ENCODE measurements at places on chromosomes 11 and 22.
A peak's percentile ranks its signal among the peaks of the same experiment; 100 is the strongest.

DNA sequence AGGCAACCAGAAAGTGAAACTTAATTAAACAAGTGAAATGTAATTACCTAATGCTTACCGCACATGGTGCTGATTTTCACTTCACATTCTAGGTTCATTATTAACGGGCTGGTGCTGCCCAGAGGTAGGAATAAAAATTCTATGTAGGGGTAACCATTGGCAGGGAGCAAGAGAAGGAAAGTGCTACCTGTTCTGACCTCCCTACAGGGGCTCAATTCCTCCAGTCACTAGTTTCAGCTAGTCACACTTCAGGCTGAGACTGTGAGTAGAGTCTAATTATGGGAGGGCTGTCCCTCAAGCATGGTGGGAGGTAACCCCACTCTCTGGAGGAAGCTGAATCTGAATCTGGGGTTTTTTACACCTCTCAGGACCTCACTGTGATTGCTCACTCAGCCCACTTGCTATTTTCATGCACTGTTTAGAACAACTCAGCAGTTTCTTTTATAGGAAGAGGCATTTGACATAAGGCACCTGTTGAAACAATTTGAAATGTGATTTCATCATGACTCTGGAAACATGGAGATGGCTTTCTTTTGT, 75.4 kb downstream of the MAML2 start:
- DNase-seq, result peak; percentile 13

DNA sequence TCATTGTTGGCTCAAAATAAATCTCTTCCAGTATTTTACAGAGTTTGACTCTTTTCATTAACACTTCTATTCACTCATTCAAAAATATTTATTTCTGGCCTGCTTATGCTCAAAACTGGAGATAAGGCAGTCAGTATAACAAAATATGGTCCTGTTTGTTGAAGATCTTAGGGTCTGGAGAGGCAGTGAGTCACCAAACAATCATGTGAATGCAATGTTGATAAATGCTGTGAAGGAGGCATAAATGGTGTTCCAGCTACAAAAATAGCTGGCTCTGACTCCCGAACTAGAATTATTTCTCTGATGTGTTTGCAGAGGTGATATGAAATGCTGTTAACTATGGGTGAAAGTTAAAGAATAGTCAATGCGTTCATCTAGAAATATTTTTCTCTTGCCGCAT, 390.6 kb downstream of the AASDHPPT start:
- DNase-seq, result no peak

GRCh38 chr22:18042685-18043084, 18.3 kb upstream of the MICAL3 start:
- DNase-seq, result no peak

DNA sequence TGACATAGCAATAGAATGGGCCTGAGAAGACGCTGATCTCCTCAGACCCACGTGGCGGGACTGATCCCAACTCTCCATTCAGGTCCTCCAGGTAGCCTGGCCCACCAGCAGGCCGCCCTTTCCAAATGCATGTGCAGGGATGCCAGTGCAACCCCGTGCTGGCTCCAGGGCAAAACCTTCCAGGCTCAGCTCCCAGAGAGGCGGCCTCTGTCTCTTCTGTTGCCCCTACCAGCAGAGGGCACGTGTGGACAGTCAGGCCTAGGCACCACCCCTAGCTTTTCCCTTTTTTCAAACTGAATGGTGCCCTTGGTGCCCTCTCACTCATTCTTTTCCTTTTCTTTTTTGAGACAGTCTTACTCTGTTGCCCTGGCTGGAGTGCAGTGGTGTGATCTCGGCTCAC, 121.7 kb downstream of the OSBP2 start:
- no peak for DNase-seq

DNA sequence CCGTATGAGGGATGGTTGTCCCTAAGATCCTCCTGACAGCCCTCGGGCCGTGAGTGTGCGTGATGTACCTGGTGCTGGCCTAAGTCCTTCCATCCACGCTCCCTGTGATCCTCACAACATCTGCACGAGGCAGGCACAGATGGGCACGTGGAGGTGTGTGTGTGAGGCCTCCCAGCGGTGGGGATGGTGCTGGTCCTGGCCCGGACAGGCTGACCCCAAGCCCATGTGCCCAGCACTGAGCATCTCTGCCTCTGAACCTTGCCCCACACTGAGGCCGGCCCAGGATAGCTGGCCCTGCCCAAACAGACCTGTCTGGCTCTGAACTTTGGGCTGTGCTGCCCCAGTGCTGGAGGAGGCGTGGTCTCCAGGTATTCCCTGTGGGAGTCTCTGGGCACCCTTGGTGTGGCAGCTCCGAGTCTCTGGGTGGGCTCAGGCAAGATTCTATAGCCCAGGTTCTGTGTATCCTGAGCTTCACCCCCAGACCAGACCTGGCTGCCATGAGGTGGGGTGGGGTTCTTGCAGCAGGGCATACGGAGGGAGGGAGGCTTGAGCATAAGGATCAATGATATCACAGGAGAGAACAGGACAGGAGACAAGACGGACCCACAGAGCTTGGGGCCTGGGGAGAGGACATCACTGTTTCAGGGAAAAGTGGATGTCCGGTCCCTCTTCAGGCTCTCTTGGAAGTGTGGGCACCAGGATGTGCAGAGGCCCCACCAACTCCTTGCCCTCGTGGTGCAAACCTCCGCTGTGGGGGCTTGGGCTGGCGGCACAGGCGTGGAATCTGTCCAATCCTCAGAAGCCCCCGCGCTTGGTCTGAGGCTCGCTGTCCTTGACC, 881.8 kb downstream of the BRD1 start:
- DNase-seq, result no peak

GRCh38 chr22:33539902-33540751, 380.1 kb downstream of the LARGE1 start:
- no peak for DNase-seq

DNA sequence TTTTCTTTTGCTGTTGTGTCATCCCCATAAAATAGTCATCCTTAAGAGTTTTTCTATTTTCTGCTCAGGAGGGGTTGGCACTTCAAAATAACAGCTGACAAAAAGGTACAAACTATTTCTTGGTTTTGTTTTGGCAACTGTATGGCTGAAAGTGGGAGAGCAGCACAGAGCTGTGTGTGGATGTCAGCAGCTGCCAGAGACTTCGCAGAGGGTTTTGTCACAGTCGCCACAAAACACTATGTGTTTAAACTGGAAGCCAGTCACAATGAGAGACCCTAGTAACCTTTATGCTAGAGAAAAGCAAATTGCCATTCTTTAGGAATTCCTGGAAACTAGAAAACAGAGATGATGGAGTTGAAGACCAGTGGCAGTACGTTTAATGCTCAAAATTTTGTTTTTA, 189.6 kb upstream of the CCDC90B start:
- DNase-seq, result no peak

DNA sequence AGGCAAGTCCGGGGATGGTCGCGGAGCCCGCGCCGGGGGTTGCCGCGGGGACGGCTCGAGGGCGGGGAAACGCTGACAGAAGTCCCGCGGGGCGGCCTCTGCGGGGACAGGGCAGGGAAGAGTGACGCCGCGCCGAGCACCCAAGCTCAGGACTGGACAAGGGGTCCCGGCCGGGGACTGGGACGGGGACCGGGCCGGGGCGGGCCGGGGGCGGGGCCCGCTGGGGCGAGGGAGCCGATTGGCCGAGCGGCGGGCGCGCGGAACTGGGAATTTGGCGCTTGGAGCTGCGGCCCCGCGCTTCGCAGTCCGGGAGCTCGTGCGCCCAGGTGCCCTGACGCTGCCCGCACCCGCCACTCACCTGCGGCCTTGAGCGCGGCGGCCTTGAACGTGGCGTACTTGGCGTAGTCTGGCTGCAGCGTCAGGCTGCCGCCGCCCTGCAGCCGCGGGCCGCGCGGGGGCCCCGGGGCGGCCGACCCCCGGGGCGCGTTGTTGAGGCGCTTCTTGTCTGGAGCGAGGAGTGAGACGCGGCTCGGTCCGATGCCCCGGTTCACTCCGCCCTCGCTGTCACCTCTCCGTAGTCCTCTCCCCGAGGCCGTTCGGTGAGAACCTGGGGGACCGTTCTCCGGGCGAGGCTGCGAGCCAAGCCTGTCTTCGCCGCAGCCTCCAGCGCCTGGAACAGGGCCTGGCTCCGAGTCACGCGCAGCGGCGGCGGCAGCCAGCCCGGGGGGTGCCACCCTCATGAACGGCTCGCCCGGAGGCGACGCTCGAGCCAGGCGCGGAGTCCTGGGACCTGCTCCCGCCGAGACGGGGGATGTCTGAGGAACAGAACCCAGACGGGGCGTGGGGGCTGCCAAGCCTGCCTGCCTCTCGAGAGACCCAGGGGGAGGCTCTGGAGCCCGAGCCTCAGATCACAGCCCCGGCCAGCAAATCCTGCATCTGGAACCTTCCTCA, 4.5 kb downstream of the SHISA8 start:
- no peak for DNase-seq

DNA sequence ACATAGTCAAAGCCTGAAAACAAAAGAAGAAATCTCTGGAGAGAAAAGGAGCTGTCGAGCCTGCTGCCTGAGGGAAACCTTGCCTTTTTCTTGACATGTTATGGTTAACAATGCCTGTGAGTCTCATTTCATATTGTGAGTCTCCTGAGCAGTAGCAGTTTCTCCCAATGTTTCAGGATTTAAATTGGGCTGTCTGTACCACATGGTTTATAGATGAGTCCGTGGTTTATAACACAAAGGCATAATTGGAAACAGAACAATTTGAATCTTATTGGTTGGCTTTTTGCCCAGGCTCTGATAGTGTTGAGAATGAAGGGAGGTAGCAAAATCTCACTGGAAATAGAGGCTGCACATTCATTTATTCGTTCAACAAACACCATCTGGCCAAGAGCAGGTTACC, 540.9 kb downstream of the RAB38 start:
- DNase-seq, result no peak

DNA sequence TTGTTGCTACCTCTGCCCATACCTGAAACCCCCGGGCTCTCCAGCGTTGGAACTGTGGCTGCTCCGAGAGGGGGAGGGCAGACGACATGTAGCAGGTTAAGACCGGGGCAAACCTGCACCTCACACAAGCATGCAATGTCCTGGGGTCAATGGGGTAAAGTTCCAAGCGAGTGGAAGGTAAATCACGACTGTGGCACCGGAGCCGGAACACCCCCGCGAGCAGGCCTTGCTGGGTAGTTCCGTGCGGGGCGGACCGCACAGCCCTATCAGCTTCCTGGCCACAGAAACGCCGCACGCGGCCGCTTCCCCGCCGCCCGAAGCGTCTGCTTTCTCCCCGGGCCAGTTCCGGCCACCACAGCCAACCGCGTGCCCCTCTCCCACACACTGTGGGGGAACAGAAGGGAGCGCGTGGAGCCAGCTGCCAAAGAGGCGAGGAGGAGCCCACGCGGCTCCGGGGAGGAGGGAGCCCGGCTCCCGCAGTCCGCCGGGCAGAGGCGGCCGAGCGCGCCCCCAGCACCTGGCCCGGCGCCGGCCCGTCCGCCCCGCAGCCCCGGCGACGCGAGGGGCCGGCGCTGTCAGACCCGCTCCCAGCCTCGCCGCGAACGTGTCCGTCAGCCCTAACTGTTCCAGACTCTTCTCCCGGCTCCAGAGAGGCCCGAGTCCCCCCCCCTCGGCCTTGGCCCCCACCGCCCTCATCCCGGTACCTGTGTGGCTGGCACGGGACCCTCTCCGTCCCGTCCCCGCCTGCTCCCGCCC, 1.6 kb downstream of the SPTBN2 start:
- peak; percentile 12 for DNase-seq

GRCh38 chr11:70618431-70619101, 220.2 kb downstream of the CTTN start:
- DNase-seq, result no peak
